ENCODE measurements at places on chromosomes 7 and 10.

GRCh38 chr10:125538947-125539731 lies 143.8 kb downstream of the TEX36 start:
- DNase-seq, result peak; percentile 28

GRCh38 chr10:109928475-109928891 lies 5.2 kb upstream of the XPNPEP1 start:
- DNase-seq, result no peak

DNA sequence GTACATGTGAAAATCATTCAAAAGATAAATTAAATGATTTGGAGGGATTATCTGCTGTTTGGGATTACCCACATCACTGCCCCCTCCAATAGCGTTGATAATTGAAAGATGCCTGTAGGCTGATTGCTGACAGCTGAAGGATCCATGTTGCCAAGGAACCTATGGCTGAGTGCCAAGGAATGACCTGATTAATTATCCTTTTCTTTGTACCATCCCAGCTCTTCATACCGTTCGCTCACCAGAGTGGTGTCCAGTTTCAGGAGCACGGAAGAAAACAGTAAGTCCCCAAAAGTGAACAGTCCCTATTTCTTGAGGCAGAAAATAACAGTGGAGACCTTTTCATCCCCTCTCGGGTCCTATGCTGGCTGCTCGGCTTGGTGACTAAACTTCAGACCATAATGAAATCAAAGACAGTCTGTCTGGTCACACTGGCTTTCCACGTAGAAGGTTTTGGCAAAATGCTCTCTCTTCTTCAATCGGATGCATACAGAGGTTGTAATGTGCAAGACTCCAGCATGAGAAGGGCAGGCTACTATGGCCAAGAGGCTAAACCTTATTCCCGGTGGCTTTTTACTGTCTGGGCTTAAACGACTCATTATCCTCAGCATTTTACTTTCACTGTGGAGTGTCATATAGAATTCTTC lies 108.8 kb downstream of the SPAG6 start:
- peak; percentile 16 for DNase-seq

DNA sequence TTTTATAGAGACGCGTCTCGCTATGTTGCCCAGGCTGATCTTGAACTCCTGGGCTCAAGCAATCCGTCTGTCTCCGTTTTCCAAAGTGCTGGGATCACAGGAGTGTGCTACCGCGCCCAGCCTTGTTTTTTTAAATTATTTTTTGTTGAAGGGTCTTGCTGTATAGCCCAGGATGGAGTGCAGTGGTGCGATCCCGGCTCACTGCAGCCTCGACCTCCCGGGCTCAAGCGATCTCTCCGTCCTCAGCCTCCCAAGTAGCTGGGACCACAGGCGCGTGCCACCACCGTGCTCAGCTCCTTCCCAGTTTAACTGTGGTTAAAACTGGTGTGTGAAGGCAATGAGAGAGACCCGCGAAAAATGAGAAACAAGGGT lies 11.0 kb upstream of the HNRNPF start:
- no peak for DNase-seq
